GF-D8 (cell line): ENCODE measurements at places on chromosomes 2 and 18.

GRCh38 chr2:152359573-152360363 lies 24.8 kb downstream of the FMNL2 start:
- DNase-seq = no peak

GRCh38 chr2:143564419-143564818 lies 435.2 kb downstream of the ARHGAP15 start:
- no peak for DNase-seq

DNA sequence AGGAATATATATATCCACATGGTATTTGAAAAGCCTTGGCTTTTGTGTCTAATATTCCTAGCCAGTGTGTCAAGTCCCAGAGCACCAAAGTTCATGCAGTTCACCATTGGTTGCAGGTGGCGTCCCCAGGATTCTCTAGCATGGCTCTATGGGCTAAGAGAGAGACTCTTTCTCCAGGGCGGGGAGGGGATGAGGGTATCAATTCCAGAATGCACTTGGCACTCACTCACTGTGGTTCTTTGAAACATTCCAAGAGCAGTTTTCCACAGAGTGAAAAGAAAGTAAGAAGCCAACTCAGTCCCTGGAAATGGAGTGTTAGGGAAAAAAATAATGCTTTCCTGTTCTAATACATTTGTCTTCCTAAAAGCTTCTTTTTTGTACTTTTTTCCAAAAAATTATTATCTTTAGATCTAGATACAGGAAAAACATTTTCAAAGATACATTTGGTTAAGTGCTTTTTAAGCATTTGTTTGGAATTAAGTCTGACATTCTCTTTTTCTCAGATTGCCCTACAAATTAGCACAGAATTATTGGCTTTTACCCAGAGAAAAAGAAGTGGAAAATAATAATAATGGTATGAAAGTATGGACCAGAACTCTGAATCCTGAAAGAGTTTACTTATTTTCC lies 239.9 kb downstream of the PAX3 start:
- no peak for DNase-seq

- DNase-seq = no peak
These were observed 121.5 kb upstream of the PDE1A start for GRCh38 chr2:182548031-182548950.

DNA sequence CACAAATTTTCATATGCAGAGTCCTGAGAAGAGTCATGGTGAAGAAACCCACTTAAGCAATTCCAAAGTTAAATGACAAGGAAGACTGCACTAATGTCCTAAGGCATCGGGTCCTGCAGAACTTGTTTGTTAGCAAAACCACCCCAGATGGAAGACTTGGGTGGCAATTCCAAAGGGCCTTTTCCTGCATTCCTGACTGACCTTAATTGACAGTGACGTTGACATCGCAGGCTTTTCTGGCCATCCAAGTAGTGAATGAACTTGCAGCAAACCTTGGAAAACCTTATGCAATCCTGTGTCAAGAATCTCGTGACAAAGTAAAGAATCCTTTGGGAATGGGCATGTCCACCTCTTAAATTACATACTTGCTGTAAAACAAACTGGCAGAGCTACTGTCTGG lies 112.5 kb upstream of the SH3BP4 start:
- DNase-seq = no peak

GRCh38 chr2:46716927-46717326 lies 198.7 kb downstream of the MCFD2 start:
- no peak for DNase-seq
